ENCODE measurements at places on chromosomes 3 and 15.

DNA sequence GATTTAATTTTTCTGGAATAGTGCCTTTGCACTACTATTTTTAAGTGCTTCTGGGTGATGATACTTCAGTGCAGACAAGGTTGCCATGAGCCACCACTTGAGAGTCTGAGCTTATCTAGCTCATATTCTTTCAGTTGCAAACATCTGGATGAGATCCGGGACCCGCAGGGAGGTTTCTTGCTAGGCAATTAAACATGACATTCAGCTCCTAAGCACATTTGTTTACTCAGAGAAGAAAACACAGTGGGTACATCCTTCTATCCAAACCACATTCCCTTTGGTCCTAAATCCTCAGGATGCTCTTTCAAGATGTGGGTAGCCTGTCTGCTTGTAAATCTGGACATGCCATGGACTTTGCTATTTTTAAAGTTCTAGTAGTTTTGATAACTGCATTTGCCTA is 12.0 kb downstream of the PLSCR1 start:
- DNase-seq: no peak

DNA sequence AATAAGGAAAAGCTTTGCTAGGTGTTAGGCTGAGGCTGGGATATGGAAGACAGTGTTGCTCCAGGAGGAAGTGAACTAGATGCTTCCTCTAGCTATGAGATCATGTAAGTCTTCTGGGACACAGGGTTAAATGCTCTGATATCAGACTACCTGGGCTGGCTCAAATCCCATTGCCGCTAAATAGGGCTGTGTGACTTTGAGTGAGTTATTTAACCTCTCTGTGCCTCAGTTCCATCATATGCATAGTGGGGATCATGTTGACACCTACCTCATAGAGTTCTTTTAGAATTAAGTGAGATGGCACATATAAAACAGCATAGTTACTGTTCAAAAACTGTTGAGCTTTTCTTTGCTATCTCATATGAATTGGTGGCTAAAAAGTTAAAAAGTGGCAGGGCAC is 12.6 kb downstream of the RPLP1 start:
- DNase-seq: no peak

GRCh38 chr15:37981775-37982174 is 47.3 kb downstream of the TMCO5A start:
- DNase-seq: peak; percentile 14

DNA sequence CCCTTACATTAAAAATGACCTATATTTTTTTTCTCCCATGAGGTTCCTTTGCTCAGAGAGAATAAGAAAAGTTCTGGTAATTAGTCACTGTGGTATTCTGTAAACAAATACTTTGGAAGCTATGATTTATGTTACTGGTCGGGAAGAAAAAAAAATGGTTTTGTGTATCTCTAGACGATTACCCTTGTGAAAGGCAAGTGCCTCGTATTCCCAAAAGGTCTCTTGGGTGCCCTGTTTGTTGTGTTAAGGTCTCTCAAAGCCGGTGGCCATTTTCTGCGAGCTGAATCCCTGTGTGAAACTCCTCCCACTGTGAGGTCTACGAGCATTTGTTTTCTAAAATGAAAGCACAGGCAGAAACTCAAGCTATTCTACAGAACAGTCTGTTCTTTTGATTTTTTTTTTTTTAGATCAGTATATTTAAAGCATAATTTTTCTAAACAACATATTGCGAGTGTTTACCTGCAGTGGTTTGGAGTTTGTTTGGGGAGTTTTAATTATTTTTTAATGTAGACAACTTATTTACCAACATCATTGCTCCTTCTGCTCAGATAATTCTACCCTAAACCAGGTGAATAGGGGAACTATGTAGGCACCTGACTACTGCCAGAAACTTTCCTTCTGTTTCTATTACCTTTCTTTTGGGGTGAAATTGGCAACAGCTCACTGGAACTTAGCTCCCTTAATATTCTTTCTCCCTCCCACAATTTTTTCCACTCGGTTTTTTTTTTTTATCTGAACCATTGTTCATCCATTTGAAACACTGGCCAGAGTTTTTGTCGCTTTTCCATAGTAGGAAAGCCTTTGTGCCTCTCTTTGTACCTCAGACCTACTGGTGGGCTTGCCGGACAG is 44.0 kb downstream of the ZBTB38 start:
- peak; percentile 52 for DNase-seq

- DNase-seq: no peak
Observed at GRCh38 chr3:140424211-140424610, 253.7 kb upstream of the TRIM42 start.

DNA sequence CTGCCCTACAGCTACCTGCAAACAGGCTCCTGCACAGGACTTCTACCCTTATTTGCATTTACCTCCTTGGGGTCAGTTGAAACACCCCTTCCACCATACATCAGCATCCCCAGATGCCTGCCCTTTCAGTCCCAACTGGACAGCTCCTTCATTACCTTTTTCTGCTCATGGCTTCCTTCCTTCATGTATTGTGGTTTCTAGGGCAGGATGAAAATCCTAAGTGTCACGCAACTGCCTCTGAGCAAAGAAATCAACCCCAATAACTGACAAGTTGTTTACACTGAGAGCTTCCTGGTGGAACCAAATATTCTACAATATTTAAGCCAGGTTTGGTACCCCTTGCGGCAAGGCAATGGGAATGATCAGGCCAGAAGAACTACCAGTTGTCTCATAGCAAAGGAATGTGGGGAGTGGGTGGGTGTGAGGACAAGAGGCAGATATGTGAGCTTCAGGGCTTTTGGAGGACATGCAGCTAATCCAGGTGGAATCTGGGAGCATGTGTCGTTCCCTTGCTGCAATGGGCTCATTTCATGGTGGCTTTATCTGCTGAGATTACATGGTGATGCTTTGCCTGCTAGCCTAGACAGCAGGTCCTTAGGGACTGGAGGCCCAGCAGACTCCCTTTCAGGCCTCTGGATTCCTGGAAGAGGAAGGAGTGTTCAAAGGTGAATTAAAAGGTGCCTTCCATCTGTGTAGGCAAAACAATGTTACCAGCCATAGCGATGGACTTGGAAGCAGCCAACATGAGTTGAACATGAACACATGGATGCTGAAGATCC is 34.9 kb downstream of the PPCDC start:
- no peak for DNase-seq

DNA sequence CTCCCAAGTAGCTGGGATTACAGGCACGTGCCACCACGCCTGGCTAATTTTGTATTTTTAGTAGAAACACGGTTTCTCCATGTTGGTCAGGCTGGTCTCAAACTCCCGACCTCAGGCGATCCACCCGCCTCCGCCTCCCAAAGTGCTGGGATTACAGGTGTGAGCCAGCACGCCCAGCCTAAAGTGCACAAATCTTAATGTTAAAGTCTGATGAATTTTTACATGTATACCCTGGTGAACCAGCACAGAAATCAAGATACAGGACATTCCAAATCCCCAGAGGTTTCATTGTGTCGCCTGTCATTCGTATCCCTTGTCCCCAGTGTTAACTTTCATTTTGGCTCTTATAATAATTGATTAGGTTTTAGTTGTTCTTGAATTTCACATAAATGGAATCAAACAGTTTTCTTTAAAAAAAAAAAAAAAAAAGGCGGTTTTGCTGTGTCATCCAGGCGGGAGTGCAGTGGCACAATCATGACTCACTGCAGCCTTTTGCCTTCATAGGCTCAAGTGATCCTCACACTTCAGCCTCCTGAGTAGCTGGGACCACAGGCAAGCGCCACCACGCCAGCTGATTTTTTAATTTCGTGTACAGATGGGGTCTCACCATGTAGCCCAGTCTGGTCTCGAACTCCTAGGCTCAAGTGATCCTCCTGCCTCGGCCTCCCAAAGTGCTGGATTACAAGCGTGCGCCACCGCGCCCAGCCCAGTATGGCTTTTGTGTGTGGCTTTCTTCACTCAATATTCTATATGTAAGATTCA is 1.5 kb upstream of the TM4SF19 start:
- DNase-seq: no peak

GRCh38 chr3:111152496-111152895 is 80.9 kb downstream of the NECTIN3 start:
- no peak for DNase-seq
